ENCODE measurements at places on chromosomes 3 and 15.

GRCh38 chr3:196093317-196094111, 11.6 kb upstream of the TFRC start:
- no peak for DNase-seq

DNA sequence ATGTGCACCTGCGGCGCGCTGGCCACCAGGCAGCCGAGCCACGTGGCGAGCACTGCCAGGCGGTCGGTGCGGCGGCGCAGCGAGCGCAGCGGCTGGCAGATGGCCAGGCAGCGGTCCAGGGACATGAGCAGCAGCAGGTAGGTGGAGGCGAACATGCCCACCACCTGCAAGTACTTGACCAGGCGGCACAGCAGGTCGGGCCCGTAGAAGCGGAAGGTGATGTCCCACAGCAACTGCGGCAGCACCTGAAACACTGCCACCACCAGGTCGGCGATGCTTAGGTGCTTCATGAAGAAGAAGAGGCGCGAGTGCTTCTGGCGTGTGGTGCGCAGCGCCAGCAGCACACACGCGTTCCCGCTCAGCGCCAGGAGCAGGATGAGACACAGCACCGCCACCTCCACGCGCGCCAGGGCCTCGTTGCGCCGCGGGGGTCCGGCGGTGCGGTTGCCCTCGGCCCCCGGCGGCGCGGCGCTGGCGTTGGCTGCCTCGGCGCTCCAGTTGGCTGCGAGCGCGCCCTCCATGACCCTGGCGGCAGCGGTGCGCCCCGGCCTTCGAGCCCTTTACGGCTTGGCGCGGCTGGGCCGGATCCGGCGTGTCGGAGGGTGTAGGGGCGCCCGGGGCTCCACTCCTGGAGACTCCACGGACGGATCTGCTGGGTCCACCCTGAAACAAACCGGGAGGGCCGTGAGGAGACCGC, 1.6 kb downstream of the OXTR start:
- no peak for DNase-seq

GRCh38 chr3:71360180-71360579, 223.3 kb downstream of the FOXP1 start:
- no peak for DNase-seq

DNA sequence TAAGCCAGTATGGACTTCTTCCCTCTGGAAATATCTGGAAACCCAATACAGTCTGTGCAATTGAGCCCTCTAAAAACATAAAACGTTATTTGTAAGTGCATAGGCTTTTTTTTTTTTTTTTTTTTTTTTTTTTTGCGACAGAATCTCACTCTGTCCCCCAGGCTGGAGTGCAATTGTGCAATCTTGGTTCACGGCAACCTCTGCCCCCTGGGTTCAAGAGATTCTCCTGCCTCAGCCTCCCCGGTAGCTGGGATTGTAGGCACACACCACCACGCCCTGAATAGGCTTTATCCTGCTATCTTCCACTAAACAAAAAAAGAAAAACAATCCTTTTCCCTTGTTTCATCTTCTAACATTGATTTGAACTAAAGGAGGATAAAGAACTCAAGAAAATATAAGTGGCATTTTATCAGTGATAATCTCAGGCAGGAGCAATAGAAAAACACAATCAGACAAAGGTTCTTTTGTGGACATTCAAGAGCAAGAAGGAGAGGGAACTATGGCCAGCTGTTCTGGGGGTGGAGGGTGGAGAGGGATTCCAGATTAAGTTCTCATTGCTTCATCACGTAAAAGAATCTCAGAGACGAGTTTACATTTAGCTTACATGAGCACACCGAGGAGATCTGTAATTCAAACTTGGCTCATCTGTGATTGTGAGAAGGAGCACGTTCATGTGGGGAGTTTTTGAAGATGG, 68.6 kb downstream of the ITGB5 start:
- peak; percentile 55 for DNase-seq

- no peak for DNase-seq
Measured at GRCh38 chr15:42059661-42060476, 34.5 kb downstream of the PLA2G4D start.

- DNase-seq = no peak
Measured at GRCh38 chr3:37450561-37450960, 276.2 kb upstream of the LRRFIP2 start.

All from fibroblast of the conjunctiva (primary cell).